ENCODE measurements at places on chromosomes 4 and X.

DNA sequence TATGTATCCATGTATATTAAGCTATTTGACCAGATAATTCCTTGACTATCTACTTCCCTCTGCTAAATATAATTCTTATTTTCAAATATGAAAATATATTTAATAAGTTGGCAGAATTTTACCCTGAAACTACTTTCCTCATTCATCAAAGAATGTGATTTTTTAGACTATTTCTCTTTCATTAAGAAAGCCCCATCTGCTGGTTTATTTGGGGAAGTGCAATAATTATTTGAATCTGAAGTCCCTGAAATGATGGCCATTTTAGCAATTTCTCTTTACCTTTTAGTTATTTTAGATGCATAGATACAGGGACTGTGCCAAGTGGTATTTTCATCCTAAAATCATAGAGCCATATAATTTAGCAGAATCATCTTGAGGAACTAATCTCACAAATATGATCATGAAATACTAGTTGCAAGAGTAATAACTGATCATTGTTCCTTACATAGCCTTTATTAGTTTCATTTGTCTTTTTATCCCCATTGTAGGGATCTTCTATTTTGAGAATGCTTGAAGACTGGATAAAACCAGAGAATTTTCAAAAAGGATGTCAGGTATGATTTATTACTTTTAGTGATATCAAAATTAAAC, 39.0 kb downstream of the ENPEP start:
- no peak for DNase-seq

DNA sequence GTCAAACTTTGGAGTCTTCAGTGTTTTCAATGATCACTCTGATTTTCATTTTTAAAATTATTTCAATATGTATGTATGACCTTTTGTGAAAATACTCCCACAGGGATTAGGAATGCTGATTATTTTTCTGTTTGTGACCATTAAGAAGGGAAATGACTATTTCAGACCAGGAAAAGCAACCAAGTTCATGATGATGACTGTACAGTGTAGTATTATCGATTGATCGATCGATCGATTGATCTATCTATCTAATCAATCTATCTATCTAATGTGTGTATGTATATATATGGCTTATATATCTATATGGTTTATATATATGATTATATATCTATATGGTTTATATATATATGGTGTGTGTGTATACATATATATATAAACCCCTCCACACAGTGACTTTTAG, 131.5 kb upstream of the VEGFC start:
- no peak for DNase-seq

DNA sequence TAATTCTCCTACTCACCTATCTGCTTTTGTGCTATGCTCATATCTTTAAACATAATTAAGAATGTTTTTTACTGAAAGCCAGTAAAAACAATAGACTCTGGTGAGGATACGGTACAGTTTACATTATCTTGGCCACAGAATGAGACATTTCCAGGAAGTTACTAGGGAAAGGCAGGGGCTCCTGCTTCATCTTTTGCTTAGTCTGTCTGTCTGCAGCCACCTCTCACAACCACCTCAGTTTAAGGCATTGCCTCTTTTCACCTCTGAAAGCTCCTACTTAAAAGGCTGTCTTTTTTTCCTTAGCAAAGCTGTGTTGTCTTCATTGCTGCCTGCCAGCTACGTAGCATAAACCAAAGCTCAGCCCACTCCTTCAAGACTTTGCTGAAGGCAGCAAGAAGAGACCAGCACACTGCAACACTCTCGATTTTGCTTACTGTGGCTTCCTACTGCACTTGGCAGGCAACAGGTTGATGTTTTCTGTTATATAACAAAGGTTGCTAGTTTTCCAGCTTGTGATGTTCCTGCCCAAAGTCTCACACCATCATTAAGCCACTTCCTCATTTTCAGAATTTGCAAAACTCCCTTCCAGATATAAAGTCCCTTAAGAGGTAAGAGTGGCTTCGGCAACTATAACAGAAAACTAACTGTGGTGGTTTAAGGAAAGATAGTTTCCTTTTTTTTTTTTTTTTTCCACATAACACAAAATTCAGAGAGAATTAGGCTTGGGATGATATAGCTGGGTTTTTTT, 432.9 kb downstream of the GRXCR1 start:
- DNase-seq, result no peak

GRCh38 chr4:140061659-140062289, 92.2 kb downstream of the MAML3 start:
- no peak for DNase-seq

DNA sequence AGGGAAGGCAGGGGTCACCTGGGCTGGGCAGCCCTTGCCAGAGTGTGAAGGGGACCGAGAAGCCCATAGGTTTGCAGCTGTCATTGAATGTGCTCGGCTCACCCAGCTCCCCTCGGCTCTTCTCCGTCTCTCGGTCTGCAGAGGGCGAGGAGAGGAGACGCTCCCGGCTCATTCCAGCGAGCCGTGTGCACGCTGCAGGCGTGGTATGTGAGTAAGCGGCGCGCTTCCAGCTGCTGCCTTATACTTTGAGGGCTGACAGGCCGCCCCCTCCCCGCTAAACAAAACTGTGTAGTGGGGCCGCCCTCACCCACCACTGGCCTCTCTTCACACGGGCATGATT, 23.0 kb upstream of the BCORL1 start:
- DNase-seq, result no peak

Data from fibroblast of skin of left biceps (primary cell).